ENCODE measurements at places on chromosomes 7 and 10.
A peak's percentile ranks its signal among the peaks of the same experiment; 100 is the strongest.

- DNase-seq: no peak
Measured at GRCh38 chr7:103120362-103120761, 28.5 kb downstream of the NAPEPLD start.

- DNase-seq: no peak
Measured at GRCh38 chr7:125383324-125383723, 453.7 kb upstream of the POT1 start.

DNA sequence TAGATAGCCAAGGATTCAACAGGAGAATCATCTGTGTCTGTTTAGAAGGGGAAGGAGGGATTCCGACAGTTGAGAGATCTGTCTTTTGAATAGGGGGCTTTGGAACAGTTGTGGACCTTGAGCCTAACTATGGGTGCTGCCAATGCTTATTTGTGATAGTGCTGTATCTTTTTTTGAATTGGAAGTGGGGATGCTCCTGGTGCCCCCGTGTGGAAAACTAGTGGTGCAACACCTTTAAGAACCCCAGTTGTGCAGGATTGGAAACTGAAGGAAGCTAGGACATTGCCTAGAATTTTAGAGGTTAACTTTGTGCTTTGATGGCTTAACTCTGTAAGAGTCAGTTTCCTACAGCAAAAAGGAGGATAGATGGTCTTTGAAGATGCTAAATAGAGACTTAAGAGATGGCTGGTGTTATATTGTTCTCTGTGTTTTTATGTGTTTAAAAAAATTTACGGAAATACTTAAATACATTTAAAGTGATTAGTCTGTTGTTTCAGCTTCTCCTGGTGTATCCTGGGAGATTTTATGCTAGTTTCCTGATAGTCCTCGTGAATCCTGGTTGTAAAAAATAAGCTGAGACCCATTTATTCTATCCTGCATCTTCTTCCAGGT lies 69.3 kb downstream of the AP3M1 start:
- DNase-seq: peak; percentile 45

- no peak for DNase-seq
Measured at GRCh38 chr7:141301544-141301943, 227.7 kb downstream of the TMEM178B start.

DNA sequence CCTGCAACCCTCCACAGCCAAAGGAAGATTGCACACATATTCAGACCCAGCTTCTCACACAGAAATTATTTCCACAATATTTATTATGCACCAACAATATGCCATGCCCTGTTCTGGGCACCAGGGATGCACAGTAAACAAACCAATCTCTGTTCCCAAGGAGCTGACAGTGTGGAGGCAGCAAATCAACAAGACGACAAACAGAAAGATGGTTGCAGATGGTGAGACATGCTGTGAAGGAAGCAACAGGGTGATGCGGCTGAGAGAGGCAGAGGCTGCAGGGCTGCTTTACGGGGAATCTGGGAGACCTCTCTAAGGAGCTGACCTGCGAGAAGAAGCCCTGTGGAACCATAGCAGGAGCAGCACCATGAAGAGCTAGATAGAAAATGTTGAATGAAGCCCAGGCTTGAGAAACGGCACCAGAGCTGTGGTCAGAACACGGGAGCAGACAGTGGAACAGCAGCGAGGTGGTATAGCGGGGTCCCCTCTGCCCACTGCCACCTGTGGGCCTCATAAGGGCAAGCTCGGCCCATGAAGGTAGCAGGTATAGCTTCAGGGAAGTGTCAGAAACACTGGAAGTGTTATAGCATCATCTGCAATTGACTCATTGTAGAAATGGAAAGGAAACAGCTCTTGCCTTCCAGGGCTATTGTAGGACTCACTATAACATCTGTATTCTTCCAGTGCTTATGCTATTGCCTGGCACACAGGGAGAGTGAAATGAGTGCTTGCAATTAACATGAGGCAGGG lies 17.4 kb downstream of the RBP3 start:
- no peak for DNase-seq

- DNase-seq: no peak
Measured at GRCh38 chr10:79547973-79548372, 12.2 kb downstream of the SFTPA2 start.

GRCh38 chr7:92231-92674 lies 100.1 kb upstream of the FAM20C start:
- no peak for DNase-seq

- no peak for DNase-seq
Measured at GRCh38 chr7:22179442-22179879, 177.5 kb downstream of the RAPGEF5 start.

GRCh38 chr10:29026065-29026797 lies 262.6 kb upstream of the LYZL1 start:
- DNase-seq: no peak

DNA sequence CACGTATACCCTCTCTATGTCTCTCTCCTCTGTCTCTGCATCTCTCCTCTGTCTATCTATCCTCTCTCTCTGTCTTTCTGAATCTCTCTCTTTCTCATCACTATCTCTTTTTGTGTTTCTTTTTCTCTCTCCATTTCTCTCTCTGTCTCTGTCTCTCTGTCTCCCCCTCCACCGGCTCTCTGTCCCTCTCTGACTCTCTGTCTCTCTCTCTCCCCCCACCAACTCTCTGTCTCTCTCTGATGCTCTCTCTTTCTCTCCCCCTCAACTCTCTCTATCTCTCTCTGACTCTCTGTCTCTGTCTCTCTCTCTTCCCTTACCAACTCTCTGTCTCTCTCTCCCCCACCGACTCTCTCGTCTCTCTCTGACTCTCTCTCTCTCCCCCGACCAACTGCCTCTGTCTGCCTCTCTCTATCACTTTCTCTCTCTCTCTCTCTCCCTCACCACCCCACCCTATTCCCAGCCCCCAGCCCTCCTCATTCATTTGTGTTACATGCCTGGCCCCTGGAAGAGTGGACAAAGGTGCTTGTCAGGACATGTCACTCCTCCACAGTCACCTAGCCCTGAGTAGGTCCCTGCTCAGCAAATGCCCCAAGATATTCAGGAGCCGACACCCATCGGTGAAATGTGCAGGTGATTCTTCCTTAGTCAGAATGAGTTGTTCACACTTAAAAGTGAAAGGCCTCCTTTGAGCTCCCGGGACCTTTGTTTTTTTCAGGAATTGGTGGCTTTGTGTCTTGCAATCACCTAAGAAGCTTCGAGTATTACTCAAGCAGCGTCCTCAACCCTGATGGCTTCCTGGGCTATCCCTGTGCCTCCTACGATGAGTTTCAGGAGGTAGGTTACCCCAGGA lies 13.6 kb downstream of the PNLIPRP2 start:
- DNase-seq: no peak
